ENCODE measurements at places on chromosomes 7 and 10. TPM values are rescaled to one million over a fixed set of nuclear protein-coding genes. Genes with fewer than 3 reads are reported as not detected.
A peak's percentile ranks its signal among the peaks of the same experiment; 100 is the strongest.

The SP8 gene
- not detected for total RNA-seq

The TMEM236 gene
- total RNA-seq, result under 0.01 TPM

DNA sequence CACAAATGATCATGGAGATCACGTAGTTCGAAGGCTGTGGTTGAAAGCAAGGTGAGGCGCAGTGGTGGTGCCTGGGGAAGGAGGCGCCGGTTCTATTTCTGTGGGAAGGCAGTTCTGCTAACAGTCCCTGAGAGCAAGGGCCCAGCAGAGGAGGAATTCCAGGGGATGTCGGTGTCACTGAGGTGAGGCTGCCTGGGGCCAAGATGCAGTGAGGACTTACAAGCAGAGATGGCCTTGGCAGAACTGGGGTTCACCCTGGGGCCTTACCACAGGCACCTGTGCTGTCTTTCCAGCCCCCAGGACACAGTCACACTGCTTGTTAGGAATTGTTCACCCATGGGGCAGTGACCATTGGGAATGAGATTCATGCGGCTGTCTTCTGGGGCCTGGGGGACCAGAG, 26.7 kb downstream of the GBX1 start:
- DNase-seq, result no peak

DNA sequence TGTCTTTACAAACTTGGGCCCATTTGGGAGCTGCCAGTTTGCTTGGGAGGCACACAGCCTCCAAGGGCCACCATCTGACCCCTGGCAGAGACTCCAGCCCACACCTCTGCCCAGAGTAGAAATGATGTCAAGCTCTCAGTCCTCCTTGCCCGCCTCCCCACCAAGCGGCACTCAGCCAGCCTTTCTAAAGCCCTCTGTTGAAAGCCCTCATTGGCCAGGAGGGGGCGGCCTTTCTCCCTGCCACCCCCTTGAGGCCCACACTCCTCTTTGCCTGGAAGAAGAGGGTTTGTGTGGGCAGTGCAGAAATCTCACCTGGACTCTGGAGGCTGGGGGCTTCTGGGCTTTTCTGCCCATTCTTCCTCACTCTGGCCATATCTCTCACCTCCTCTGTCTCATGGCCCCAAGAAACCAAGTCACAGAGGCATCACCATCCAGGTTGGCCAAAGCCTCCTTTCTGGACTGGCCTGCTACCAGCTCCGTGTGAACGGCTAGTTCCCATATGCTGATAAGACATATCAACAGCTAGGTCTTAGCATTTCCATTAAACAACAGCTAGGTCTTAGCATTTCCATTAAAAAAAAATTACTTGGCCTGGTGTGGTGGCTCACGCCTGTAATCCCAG, 36.1 kb downstream of the UBTD1 start:
- peak; percentile 30 for DNase-seq

The HERPUD2 gene
- 30.7 TPM for total RNA-seq

The PRTFDC1 gene
- 14.8 TPM for total RNA-seq

The SPDYE5 gene
- total RNA-seq, result not detected

The AKR1C4 gene
- not detected for total RNA-seq

The SLC25A28 gene
- total RNA-seq, result 16.0 TPM

DNA sequence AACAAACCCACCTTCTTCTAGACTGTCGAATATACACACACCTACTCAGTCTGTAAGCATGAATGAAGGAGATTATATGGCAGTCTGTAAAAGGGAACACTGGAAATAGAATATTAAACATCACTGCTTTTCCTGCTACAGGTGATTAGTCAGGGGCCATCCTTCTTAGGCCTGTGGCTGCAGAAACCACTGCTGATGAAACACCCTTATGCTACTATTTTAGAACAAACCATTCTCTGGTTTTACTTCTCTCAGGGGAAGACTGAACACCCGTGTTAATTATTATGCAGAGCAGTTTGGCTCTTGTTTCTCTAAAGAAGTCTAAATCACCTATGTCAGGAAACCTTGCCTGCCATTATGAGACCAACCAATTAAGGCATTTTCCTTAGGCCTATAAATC, 351.1 kb upstream of the KLF6 start:
- DNase-seq, result no peak

- no peak for DNase-seq
These were observed 66.0 kb downstream of the GRK5 start for GRCh38 chr10:119273413-119273812.

The PILRA gene
- 0.43 TPM for total RNA-seq

The NRG3 gene
- total RNA-seq, result not detected

The TFR2 gene
- 0.43 TPM for total RNA-seq

DNA sequence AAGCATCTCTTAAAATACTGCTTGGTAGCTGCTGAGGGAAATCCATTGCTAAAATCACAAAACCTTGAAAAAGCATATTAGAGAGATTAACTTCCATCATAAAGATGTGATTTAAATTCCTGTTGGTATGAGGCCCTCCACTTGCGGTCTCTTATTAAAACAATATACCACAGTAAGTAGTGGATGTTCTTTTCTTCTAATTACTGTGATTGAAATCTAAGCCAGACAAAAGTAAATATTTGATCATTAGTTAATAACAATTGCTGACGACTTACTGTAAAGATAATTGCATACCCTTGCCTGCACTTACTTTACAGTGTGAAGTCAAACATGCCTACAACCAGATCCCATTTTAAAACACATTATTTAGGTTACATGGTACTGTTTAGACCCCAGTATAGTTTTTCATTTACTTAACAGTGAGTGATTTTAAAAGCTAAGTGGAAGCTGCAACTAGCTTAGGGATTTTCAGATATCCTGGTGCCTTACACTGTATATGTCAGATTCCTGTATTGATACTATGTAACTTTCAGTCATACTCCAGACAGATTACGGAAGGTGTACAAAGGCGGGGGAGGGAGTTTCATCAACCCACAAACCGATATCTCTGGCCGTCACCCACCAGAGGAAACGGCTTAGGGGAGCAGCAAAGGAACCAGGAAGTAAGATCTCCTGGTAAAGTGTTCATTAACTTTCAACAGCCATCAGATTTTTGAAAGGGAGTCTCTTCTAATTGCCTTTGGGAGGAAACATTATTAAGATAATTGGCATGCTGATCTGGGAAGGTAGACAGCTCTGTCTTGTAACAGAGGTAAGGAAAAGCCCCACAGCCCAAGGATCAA, 986 bp downstream of the NRP1 start:
- DNase-seq, result peak; percentile 49

The FKBP6 gene
- total RNA-seq, result not detected

- no peak for DNase-seq
These were observed 864.2 kb downstream of the REEP3 start for GRCh38 chr10:64385355-64385754.

The OR2A1 gene
- total RNA-seq, result under 0.01 TPM
